Suppressor macrophage treated with lipopolysaccharide for 4 hours (primary cell): ENCODE measurements at places on chromosomes 5 and 9.

DNA sequence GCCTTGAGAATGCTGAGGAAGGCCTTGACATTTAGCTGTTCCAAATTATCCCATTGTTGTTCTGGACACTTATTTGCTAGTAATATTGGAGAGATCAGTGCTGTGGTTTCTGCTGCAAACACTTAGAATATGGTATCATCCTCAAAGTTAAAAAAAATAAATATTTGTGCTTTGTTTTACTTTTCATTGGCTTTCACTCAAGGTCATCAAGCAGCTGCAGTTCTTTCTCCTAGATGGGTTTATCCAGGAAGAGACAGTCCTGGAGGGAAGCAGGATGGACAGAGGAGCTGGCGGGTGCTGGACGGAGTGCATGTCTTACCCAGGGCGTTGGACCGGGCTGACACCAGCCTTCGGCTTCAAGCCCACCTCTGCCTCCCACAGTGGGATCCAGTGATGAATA, 193.6 kb downstream of the MTRR start:
- DNase-seq, result no peak

GRCh38 chr9:93575796-93576257, 557 bp upstream of the PHF2 start:
- DNase-seq, result peak; percentile 88

- no peak for DNase-seq
Observed at GRCh38 chr9:129570450-129571297, 50.2 kb downstream of the C9orf50 start.

DNA sequence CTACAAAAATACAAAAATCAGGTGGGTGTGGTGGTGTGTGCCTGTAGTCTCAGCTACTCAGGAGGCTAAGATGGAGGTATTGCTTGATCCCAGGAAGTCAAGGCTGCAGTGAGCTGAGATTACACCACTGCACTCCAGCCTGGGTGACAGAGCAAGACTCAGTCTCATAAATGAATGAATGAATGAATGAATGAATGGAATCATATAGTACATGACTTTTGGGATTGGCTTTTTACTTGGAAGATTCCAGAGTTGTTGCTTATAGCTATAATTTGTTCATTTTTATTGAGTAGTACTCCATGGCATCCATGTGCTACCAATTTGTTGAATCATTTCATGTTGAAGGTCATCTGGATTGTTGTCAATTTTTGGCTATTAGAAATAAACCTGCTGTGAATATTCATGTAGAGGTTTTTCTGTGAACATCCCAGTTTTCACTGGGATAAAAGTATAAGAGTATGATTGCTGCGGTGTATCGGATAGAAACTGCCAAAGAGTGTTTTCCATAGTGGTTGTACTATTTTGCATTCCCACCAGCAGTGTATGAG, 19.9 kb downstream of the ERBIN start:
- DNase-seq, result no peak

- DNase-seq, result no peak
Observed at GRCh38 chr9:95373069-95373681, 55.7 kb upstream of the FANCC start.

DNA sequence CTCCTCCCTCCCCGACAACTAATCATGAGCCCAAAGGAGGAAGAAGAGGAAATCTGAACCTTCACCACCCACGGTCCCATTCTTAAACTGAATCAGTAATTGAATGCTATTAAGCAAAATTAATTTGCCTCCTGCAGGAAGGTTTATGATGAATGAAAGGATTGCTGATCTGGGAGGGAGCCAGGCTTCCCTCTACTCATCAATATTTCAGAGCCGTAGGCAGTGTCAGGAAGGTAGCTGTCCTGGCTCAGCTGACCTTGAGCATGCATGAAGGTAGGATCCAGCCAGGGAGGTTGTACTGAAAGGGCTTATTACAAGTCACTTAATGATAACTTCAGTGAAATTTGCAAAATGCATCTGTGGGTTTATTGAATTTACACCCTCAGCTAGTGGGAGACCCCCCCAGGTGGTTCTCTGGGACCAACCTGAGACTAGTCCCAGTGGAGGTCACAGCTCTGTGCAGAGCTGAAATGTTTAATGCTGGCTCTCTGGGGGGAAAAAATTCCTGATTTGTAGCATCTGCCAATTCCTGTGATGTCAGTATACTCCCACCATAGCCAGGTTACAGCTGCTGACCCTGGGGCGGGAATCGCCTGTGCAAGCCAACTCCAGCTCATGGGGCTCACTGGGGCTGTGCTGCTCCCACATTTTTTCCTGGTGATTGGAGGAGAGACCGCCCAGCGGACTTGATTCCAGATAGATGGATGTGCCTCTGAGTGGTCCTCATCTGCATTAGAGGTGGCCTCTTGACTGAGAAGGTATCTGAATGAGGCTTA, 47.9 kb upstream of the NCS1 start:
- no peak for DNase-seq

GRCh38 chr5:40260361-40260760, 419.4 kb upstream of the PTGER4 start:
- peak; percentile 24 for DNase-seq

- no peak for DNase-seq
Observed at GRCh38 chr9:129575818-129576217, 45.1 kb downstream of the C9orf50 start.

GRCh38 chr5:171823269-171823668, 37.7 kb downstream of the SMIM23 start:
- no peak for DNase-seq

GRCh38 chr5:60583616-60584015, 116.3 kb downstream of the DEPDC1B start:
- no peak for DNase-seq
